ENCODE measurements at places on chromosomes 12 and 14.

GRCh38 chr12:6613015-6613775 is 6.0 kb upstream of the CHD4 start:
- peak; percentile 74 for DNase-seq

DNA sequence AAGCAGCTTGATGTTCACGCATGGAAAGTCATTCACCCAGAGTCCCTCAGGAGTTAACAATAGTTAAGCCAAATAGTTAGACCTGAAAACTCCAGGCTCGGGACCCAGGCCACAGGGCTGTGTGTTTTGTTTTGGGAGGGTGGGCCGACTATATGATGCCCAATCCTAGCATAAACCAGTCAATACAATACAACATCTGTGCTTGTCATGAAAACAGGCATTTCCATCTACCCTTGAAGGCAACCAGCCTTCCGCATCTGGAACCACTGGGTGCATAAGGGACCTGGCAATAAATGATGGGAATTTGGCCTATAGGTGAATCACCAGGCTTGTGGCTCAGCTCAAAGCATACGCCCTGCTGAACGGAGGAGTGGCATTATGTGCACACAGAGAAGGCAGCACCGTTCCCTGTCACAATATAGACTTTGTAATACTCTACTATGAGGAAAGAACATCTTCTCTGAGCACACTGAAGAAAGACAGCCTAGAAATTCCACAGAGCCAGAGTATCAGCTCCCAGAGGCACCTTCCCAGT is 91.0 kb upstream of the FOXN3 start:
- peak; percentile 21 for DNase-seq

DNA sequence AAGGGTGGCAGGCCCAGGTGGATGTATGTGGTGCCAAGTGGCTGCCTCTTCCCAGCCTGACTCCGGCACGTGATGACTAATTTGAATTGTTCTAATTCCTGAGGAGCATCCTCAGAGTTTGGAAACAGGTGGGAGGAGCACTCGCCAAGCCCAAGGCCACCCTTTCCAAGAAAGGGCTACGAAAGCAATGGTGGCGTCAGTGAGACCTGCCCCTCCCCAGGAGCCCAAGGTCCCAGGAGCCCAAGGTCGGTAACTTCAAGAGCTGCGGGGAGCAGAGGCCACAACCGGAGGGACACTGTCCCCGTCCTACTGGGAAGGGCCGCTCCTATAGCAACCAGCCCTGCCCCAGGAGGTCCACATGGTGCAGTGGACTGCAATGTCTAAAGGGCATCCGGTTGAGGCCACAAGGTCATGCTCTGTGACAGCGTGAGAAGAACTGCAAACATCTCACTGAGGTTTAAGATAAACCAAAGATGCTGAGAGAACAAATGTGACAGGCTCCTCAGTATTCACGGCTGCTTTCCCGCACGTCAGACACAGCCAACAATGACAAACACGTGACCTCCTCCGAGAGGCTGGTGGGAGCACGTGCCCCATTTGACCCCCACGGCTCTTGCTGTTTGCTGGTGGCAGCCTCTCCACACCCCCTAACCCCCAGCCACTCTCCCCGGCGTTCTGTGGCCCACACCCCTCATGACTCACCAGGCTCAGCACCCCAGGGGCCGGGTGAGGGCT is 79.6 kb downstream of the ITPK1 start:
- DNase-seq = peak; percentile 34

- no peak for DNase-seq
Measured at GRCh38 chr12:6279256-6279628, 31.2 kb upstream of the PLEKHG6 start.

DNA sequence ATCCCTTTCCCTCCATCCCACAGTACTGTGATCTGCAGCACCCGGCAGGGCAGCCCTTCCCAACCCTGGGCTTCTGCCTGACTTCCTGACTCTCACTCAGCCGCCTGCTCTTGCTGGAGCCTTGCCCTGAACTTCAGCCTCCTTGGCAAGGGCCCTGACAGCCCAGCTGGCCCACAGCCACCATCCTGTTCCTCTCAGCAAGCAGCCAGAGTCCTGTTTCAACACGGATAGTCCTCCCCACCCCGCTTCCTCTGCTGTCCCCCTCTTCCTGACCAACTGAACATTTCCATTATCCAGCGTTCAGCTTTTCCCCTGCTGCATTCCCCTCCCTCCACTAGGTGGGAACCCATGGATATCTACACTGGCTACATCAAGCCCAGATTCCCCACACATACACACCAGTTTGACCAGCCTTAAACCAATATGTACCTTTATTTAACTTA is 74.0 kb upstream of the MDM1 start:
- DNase-seq = peak; percentile 87

DNA sequence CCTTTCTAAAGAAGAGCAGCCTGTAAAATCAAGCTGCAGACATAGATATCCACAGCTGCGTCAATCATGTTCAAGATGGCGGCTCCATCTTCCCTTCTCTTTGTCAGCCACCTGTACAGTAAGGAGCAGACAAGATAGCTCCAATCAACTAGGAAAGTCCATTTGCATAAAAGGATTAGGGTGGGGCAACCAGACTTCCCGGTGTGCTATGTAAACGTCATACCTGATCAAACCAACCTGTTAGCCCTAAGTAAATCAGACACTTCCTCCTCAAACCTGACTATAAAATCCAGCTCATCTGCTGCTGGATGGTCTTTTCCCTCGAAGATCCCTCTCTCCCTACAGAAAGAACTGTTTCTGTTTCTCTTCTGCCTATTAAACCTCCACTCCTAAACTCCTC is 60.1 kb downstream of the BCAT1 start:
- DNase-seq = no peak

DNA sequence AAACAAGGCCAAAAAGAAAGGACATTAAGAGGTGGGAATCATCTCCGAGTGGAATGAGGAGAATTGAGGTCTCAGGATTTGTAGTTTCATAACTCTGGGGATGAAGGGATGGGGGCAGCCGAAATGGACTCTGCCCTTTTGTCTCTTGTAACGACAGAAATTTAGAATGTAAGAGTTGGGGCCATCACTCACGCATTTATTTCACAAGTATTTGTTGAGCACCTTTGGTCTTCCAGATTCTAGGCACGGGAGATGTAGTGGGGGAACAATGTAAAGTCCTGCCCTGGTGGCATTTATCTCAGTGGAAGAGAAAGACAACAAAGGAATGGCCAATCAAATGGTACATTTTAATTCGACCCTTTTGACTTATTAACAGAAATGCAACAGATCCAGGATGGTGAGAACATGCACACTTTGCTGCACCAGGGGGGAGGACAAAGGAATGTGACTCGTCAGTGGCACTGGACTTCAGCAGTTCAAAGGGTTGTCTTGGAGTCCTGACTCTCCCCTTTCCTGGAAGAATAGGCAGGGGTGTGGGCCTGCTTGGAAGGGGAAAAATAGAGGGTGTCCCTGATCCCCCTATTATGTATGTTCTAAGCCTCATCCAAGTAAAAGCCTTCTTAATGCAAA is 102.0 kb downstream of the TMEM30B start:
- no peak for DNase-seq

- no peak for DNase-seq
Measured at GRCh38 chr14:74649167-74649566, 37.1 kb upstream of the LTBP2 start.

GRCh38 chr14:104978746-104979691 is 845 bp upstream of the AHNAK2 start:
- no peak for DNase-seq

- DNase-seq = peak; percentile 67
Measured at GRCh38 chr12:120534703-120535655, 823 bp downstream of the RNF10 start.

DNA sequence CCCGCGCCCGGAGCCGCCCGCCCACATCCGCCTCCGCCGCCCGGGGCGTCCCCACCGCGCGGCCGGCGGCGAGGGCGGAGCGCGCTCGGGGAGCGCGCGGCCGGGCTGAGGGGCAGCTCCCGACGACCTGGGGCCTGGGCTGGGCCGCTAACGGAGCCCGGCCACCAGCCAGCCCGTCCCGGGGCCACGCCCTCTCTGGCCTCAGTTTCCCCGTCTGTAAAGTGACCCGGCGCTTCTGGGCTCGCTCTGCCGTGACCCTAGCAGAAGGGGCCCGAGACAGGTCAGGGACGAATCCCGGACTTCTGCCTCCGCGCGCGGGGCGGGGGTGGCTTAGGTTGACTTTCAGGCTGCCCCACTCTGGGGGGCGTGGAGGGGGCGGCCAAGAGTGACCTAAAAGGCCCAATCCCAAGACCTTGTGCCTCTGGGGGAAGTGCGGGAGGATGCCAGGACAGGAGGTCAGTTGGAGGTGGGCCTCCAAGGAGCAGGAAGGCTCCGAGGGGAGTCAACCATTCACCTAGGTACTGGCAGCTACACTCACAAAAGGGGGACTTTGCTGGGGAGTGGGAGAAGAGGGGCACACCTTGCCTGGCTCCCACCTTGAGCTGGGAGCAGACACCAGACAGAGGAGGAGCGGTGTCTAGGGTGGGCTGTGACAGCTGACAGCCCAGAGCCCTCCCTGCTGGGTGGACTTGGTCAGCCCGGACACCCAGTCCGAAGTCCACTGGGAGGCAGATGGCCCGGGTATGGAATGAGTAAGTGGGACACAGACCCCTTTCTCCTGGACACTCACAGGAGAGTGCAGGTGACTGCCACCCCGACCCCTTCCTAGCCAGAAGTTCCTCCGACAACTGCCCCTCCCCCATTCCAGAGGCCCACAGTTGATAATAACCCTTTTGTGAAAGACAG is 486 bp upstream of the AKT1 start:
- DNase-seq = peak; percentile 65

DNA sequence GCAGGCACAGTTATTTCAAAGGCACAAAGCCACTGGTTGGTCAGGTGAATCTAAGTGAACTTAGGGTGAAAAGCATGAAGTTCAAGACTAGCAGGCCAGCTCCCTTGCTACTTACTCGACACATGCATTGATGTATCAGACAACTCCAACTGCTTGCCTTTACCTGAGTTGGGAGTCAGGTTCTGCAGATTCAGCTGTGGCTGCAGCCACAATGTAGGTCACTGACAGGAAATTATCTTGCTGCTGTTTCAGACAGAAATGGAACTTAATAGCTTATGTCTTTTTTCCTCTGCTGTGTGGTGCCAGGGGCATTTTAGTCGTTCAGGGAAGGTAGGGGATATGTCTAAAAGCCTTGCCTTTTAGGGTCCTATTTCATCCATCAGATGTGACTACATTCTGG is 125.6 kb upstream of the RPH3A start:
- no peak for DNase-seq

GRCh38 chr14:105930572-105930971 is 404.2 kb downstream of the TMEM121 start:
- DNase-seq = no peak

GRCh38 chr12:115473257-115473956 is 789.4 kb upstream of the TBX3 start:
- no peak for DNase-seq

DNA sequence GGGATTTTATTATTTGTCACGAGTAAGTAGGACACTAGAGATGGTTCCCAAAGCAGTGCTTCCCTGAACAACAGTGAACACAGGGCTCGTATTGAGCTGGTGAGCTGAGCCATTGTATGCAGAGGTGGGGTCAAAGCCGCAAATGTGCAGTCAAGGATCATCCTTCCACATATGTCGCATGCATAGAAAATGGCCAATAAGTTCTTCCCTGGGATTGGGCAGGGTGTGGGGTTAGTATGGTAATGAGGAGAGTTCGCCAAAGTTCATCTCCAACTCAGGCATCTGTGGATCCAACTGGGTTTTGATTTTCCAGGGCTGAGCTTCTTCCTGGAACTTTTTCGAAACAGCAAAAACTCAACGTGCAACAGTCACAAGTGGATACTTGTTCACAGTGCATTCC is 86.6 kb downstream of the CMKLR1 start:
- DNase-seq = no peak

DNA sequence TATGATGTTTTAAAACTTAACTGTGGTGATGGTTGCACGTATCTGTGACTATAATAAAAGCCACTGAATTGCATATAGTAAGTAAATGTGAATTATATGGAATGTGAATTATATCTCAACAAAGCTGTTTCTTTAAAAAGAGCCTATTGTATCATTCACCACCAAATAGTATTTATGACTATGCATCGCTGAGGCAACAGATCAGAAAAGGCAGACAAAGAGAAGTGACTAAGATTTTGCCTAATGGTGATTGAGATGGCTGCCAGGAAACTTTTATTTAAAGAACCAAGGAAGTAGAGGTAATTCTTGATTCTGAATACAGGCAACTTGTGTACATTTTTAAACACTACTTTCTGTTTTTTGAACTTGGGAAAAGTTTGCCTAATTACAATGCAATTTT is 31.7 kb downstream of the DHRS7 start:
- DNase-seq = peak; percentile 8

- DNase-seq = no peak
Measured at GRCh38 chr14:104788161-104788818, 7.3 kb downstream of the AKT1 start.

DNA sequence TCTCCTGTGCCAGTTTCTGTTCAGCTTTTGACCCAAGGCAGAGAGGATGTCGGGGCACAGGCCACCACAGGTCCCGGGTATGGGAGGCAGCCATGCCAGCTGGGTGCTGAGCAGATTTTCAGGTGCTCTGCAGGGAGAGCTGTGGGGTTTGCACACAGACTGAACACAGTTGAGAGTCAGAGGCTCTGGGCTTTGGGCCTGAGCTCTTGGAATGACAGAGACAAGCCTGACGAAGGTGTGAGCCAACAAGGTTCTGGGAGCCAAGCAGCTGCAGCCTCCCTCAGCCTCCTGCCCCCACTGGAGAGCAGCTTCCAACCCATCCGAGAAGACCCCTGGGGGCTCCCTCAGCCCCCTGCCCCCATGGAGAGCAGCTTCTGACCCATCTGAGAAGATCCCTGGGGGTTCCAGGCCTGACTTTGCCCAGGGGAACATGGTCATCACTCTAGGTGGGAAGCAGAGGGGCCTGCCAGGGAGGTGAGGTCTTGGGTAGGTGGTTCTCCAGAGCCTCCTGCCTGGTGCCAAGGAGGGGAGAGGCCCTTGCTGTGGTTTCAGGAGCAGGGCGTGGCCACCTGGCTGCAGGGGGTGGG is 13.8 kb downstream of the FBRSL1 start:
- peak; percentile 46 for DNase-seq

- DNase-seq = no peak
Measured at GRCh38 chr12:125208942-125209341, 143.7 kb downstream of the AACS start.

DNA sequence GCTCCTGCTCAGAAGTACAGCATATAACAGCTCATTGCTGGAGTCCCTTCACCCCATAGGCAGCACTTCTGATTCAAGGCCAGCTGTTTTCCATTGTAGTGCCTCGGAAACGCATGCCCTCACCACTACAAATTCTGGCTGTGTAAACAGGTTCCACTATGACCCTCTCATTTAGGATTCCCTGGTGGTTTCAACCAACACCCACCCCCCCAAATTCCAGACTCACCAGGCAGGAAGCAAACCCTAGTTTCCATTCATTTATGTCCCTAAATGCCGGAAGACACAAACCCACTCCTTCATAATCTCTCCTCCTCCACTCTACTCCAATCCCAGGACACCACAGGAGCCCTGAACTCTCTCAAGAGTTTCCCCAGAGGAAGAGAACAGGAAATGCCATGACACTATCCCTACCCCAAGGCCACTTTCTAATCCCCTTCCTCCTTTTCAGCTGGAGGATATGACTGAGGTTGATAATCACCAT is 75.9 kb upstream of the TMPO start:
- DNase-seq = peak; percentile 71

- no peak for DNase-seq
Measured at GRCh38 chr12:85476756-85477155, 196.7 kb downstream of the ALX1 start.

- peak; percentile 61 for DNase-seq
Measured at GRCh38 chr12:119802472-119802871, 74.6 kb downstream of the CIT start.

Measured in fibroblast of skin of abdomen (primary cell).